Renal pelvis (tissue), 12 donors: ENCODE measurements at places on chromosomes 2 and 18. TPM values are rescaled to one million over a fixed set of nuclear protein-coding genes. Genes with fewer than 3 reads are reported as not detected.

The VWA3B gene
- 0.61 TPM for polyA plus RNA-seq

DNA sequence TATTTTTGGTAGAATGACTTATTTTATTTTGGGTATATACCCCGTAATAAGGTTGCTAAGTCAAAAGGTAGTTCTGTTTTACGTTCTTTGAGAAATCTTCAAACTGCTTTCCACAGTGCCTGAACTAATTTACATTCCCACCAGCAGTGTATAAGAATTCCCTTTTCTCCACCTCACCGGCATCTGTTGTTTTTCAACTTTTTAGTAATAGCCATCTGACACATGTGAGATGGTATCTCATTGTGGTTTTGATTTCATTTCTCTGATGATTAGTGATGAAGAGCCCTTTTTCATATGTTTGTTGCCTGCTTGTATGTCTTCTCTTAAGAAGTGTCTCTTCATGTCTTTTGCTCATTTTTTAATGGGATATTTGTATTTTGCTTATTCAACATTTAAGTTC lies 215.2 kb upstream of the TFPI start:
- DNase-seq: no peak

DNA sequence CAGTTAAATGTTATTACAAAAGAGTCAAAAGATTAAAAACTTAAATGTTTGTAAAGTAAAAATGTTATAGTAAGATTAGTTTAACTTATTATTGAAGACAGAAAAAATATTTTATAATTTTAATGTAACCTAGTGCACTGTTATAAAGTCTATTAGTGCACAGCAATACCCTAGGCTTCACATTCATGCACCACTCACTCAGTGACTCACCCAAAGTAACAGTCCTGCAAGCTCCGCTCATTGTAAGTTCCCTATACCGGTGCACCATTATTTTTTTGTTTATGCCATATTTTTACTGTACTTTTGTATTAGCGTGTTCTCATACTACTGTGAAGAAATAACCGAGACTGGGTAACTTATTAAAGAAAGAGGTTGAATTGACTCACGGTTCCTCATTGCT lies 759.7 kb upstream of the CDH7 start:
- no peak for DNase-seq

DNA sequence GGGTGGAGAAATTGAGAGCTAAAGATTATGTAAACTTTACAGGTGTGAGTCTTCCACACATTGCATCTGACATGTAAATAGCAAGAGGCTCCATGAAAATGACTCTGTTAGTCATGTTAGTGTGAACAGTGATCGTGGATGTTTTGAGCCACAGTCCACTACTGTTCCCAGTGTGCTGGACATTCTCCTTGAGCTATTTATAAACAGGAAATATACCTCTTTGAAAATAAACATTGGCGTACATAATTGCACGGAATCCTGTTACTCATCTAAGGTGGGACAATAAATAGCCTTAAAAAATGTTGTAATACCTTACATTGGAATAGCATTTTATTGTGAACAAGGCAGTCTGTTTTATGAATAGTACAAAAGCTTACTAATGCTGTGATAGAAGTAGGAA lies 37.0 kb downstream of the LIMS1 start:
- no peak for DNase-seq

DNA sequence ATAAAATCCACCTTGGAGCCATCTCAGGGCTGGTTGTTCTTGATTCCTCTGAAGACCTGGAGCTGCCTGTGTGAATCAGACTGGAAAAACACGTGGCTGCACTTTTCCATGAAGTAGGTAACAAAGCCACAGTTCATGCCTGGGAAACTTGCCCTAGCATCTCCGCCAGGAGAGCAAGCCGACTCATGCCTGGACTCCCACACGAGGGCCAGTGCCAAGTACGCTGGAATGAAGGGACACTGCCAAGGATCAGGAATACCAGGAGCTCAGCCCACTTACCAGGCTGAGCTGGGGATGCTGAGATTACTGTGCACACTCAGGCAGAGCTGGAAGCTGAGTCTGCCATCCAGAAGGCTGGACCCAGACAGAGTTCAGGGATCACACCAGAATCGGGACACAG lies 10.9 kb upstream of the FHL2 start:
- DNase-seq: no peak

DNA sequence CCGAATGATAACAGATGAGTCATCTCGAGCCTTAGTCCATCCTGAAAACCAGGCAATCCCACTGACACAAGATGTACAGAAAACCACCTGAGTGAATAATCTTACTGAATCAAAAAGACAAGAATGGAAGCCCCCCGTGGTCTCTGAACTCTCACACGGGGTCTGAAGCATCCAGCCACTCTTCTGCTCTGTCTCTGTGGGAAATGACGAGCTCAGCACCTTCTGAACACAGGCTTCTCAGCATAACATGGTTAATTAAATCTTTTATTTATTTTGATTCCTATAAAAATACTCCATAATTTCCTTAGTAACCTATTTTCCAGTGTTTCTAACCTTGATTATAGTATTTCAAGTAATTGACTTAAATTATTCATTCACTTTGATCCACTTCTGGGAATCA lies 203.7 kb downstream of the TMEM163 start:
- no peak for DNase-seq

DNA sequence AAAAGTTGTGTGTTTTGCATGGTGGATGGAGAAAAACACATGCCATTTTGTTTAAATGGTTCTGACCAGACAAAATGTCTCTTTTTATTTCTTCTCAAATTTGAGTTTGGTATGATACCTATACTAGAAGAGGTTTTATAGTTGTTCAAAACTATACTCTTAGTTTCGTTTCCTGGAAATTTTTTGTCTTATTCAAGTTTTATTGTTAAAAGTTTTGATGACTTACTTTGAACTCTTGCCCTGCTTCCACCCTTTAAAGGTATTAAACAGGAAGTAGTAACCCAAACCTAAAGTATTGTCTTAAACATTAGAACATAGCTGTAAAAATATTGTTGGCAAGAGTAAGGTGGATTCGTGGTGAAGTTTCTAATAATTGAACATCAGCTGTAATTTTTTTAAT lies 98.2 kb downstream of the BABAM2 start:
- DNase-seq: no peak
